ENCODE measurements at places on chromosomes 7 and 10. TPM values are rescaled to one million over a fixed set of nuclear protein-coding genes. Genes with fewer than 3 reads are reported as not detected.

- peak; percentile 61 for DNase-seq
Measured at GRCh38 chr10:32377458-32378259, 30.7 kb upstream of the EPC1 start.

Gene SLC26A3
- not detected for polyA plus RNA-seq

DNA sequence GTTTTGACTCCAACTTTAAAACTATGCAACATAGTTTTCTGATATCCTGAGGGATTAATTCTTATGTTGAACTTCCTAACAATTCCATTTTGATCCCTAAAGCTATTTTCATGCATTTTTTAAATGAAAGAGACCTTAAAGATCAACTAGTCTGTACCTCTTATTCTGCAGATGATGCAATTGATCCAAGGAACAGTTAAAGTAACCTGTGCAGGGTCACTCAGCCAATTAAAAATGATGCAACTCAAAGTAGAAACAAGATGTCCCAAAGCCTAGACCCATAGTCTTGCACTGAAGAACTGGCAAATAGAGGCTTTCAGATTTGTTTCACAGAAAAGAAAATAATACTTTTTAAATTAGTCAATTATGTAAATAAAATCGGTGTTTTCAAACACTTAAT is 86.3 kb downstream of the IMMP2L start:
- DNase-seq, result no peak

GRCh38 chr7:88759230-88760135 is at the start of gene ZNF804B:
ZNF804B (plus strand) TSS chr7:88759700; CDS start chr7:88759977, 277 bp downstream.
- no peak for DNase-seq

Gene SEC61A2
- 2.5 TPM for polyA plus RNA-seq
